ENCODE measurements at places on chromosomes 13 and 19.
A peak's percentile ranks its signal among the peaks of the same experiment; 100 is the strongest.

GRCh38 chr13:24610956-24611355 is 69.3 kb upstream of the ATP12A start:
- no peaks in the 10 kb centered on the region for H3K36me3 ChIP-seq
- no peak overlapping the region for H3K27ac ChIP-seq
- no peak for DNase-seq
- H3K27me3 ChIP-seq: no peaks in the 10 kb centered on the region
- no peak overlapping the region for H3K4me3 ChIP-seq

- peak overlapping the region; percentile 90 for H3K4me3 ChIP-seq
- no peaks in the 10 kb centered on the region for H3K36me3 ChIP-seq
These were observed 711 bp upstream of the MIPEP start for GRCh38 chr13:23889615-23890607.

GRCh38 chr19:49906879-49907564 is 10.3 kb upstream of the IL4I1 start:
- DNase-seq: no peak
- H3K4me3 ChIP-seq: no peak overlapping the region
- peaks cover 11% of the 10 kb centered on the region for H3K36me3 ChIP-seq
- H3K27me3 ChIP-seq: no peaks in the 10 kb centered on the region
- H3K4me1 ChIP-seq: peaks cover 7% of the 10 kb centered on the region

DNA sequence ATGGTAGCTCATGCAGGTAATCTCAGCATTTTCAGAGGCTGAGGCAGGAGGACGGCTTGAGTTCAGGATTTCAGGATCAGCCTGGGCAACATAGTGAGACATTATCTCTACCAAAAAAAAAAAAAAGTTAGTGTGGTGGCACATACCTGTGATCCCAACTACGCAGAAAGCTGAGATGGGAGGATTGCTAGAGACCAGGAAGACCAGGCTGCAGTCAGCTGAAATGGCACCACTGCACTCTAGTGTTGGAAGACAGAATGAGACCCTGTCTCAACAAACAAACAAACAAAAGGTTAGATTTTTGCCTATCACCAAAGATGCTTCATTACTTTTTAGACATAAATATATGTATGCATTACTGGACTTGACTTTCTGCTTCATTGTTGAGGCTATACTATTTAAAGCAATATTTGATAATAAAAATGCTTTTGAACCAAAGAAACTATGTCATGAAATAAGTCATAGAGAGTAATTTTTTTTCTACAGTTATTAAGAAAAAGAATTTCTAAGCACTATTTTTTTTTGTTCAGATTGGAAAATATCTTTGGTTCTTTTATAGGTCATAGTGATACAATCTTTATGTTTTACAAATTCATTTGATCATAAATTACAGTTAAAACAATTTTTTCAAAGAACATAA is 1180.1 kb upstream of the ATXN8OS start:
- no peaks in the 10 kb centered on the region for H3K4me1 ChIP-seq
- no peak overlapping the region for H3K27ac ChIP-seq
- H3K27me3 ChIP-seq: no peaks in the 10 kb centered on the region
- H3K36me3 ChIP-seq: no peaks in the 10 kb centered on the region
- no peak overlapping the region for H3K4me3 ChIP-seq

DNA sequence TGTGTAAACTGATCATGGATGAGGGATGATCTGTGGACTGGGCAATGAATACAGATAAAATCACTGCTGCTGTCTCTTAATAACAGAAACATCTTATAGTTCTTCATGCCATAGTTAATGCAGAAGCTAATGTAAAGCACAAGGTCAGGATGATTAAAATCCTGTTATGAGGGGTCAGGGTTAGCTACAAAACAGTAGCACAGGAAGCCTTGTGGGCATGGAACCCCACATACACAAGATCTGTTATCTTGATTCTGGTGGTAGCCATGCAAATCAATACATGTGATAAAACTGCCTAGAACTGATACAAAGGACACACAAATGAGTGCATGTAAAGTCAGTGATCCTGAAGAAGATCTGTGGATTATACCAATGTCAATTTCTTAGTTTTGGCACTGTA is 96.4 kb downstream of the KLF12 start:
- no peaks in the 10 kb centered on the region for H3K36me3 ChIP-seq
- no peak overlapping the region for H3K4me3 ChIP-seq
- H3K4me1 ChIP-seq: peaks cover 26% of the 10 kb centered on the region
- DNase-seq: no peak
- H3K27ac ChIP-seq: no peak overlapping the region

DNA sequence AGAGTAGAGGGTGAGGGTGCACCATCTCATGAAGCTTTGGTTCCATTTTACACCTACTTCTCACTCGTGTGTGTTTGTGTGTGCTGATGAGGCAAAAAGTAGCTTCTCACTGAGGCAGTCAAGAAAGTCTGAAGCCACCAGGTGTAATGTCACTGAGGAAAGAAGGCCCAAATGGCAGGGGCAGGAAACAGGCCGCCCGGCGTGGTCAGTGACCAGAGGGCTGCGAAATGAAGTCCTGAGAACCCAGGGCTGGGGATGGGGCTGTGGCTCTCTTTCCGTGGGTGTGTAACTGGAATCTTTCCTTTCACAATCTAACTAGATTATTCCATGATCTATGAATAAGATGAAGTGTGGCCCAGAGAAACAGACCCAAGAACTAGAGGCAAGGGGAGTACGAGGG is 25.5 kb upstream of the TFDP1 start:
- H3K36me3 ChIP-seq: no peaks in the 10 kb centered on the region
- no peaks in the 10 kb centered on the region for H3K27me3 ChIP-seq
- no peaks in the 10 kb centered on the region for H3K4me1 ChIP-seq
- DNase-seq: no peak
- no peak overlapping the region for H3K4me3 ChIP-seq

- H3K27ac ChIP-seq: no peak overlapping the region
- H3K4me3 ChIP-seq: no peak overlapping the region
- no peaks in the 10 kb centered on the region for H3K27me3 ChIP-seq
- peaks cover 8% of the 10 kb centered on the region for H3K4me1 ChIP-seq
- no peaks in the 10 kb centered on the region for H3K36me3 ChIP-seq
These were observed 4.1 kb downstream of the ISYNA1 start for GRCh38 chr19:18433735-18434398.

DNA sequence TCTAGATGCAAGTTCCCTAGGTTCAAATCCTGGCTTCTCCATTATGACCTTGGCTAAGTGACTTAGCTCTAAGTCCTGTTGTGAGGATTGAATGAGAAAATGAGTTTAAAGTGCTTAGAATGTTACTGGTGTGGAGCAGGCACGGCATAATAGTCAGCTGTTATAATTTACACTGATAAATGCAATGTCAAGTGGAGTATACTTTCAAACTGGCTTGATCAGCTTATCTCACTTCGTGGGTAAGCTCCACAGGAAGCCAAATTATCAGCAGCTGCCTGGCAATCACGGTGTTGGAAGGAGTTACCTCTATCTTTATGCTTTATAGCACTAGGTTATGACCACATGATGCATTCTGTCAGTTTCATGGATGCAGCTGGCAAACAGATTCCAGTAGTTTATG is 272.8 kb downstream of the OLFM4 start:
- H3K4me1 ChIP-seq: no peaks in the 10 kb centered on the region
- H3K27ac ChIP-seq: no peak overlapping the region
- no peaks in the 10 kb centered on the region for H3K27me3 ChIP-seq
- H3K4me3 ChIP-seq: no peak overlapping the region
- H3K36me3 ChIP-seq: no peaks in the 10 kb centered on the region

- no peaks in the 10 kb centered on the region for H3K4me1 ChIP-seq
- no peak for DNase-seq
- peaks cover 18% of the 10 kb centered on the region for H3K36me3 ChIP-seq
These were observed 18.7 kb downstream of the PAF1 start for GRCh38 chr19:39372047-39372802.

DNA sequence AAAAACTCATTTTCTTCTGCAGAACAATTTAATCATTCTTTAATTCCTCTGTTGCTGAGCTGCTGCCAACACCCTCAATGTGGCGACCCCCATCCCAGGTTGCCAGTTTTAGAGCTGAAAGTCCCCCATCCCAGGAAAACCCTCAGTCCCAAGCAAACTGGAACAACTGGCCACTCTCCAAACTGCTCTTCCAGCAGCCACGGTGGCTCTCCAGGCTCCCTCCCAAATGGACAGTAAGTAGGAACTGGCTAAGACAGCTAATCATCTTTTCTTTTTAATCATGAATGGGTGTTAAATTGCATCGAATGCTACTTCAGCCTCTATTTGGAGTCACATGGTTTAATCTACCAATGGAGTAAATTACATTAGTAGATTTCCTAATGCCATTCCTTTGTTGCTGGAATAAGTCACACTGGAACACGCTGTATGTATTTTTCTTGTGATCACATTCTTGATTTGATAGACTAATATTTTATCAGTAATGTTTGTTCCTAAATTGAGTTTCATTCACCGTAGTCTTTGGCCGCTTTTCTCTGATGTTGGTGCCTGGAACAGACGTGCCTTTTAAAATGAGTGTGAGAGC is 33.7 kb upstream of the VSTM2B start:
- DNase-seq: no peak
- no peak overlapping the region for H3K27ac ChIP-seq
- no peaks in the 10 kb centered on the region for H3K27me3 ChIP-seq
- H3K36me3 ChIP-seq: no peaks in the 10 kb centered on the region
- no peak overlapping the region for H3K4me3 ChIP-seq

GRCh38 chr13:79794931-79795330 is 314.0 kb downstream of the NDFIP2 start:
- no peaks in the 10 kb centered on the region for H3K27me3 ChIP-seq
- H3K4me3 ChIP-seq: no peak overlapping the region
- peak; percentile 56 for DNase-seq
- no peaks in the 10 kb centered on the region for H3K36me3 ChIP-seq
- peaks cover 39% of the 10 kb centered on the region for H3K4me1 ChIP-seq

Measured in Caco-2 (cell line).